HCEC 1CT (cell line): ENCODE measurements at places on chromosomes 1 and 21.

DNA sequence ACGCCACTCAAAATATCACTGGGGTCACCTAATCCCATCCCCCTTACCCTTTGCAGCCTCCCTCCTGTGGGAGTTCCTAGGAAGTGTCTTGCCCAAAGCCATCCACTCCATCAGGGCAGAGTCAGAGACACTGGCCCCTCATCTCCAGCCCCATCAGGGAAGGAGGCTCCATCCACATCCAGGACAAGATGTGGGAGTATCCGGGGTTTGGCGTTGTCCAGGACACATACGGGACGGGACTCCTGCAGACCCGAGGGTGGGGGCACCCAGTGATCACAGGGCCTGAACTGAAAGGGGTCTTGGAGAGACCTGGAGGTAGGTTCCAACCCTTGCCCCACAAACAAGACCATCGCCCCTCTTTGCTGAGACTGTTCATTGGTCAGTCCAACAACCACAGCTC, 348.2 kb downstream of the MATN1 start:
- DNase-seq: no peak

- peak; percentile 34 for DNase-seq
These were observed 9.1 kb upstream of the ATAD3B start for GRCh38 chr1:1462318-1462966.

- DNase-seq: no peak
These were observed 20.3 kb downstream of the AJAP1 start for GRCh38 chr1:4674676-4675075.

- DNase-seq: no peak
These were observed 3.1 kb upstream of the PGBD5 start for GRCh38 chr1:230429067-230429735.

DNA sequence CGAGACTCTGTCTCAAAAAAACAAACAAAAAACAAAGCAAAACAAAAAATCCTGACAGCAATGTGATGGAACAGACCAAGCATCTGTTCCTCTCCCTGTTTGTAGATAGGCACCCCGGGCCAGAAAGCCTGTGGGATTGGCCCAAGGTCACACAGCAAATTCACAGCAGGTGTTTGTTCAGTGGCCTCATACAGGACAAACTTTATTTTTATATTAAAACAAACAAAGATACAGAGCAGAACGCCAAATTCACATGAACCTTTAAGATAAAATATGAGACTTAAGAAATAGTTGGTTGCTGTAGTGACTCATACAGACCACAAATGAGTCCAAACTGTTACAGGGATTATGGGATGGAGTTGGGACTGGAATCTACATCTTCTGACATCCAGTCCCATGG, 2.3 kb upstream of the CELA2A start:
- DNase-seq: peak; percentile 67

GRCh38 chr1:18723206-18723605, 92.6 kb downstream of the PAX7 start:
- no peak for DNase-seq

- DNase-seq: no peak
These were observed 120.1 kb downstream of the AKT3 start for GRCh38 chr1:243729956-243730355.

DNA sequence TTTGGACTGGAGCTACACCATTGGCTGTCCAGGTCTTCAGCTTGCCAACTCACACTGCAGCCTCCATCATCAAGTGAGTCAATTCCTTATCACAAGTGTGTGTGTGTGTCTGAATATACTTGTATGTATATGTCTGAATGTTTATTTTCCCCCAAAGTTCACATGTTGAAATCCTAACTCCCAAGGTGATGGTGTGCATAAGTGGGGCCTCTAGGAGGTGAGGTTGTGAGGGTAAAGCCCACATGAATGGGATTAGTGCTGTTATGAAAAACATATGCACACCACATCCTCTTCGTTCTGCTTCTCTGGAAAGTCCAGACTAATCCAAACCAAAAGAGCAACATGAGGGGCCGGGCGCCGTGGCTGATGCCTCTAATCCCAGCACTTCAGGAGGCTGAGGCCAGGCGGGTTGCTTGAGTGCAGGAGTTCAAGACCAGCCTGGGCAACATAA, 48.7 kb upstream of the LBR start:
- DNase-seq: peak; percentile 7

- DNase-seq: peak; percentile 81
These were observed 1.7 kb upstream of the NADK start for GRCh38 chr1:1779691-1780597.
